ENCODE measurements at places on chromosomes 2 and 18.

DNA sequence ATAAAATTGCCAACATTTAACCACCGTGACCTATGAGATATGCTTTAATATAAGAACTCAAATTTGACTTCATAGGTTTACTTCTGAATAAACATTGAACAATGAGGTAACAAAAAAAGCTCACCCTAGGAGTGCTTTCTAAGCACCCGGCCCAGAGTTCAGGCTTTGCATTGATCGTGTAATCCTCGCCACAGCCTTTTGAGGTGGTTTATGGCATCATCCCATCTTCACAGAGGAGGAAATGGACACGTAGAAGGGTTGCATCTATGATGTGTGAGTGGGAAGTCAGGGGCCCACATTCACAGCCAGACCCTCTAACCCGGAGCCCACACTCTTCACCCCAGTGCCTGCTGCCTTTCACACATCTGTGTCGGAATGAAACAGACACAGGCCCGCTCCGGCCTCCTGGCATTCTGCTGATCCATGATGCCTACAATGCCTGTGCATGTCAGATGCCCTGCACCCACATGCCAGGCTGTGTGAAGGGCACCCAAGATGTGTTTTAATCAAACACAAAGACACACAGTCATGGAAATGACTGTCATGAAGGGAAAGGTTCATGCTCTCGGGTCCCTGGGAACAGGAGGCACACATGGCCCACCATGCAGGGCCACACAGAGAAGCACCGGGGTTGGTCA, 48.6 kb upstream of the RPL31 start:
- DNase-seq, result no peak

DNA sequence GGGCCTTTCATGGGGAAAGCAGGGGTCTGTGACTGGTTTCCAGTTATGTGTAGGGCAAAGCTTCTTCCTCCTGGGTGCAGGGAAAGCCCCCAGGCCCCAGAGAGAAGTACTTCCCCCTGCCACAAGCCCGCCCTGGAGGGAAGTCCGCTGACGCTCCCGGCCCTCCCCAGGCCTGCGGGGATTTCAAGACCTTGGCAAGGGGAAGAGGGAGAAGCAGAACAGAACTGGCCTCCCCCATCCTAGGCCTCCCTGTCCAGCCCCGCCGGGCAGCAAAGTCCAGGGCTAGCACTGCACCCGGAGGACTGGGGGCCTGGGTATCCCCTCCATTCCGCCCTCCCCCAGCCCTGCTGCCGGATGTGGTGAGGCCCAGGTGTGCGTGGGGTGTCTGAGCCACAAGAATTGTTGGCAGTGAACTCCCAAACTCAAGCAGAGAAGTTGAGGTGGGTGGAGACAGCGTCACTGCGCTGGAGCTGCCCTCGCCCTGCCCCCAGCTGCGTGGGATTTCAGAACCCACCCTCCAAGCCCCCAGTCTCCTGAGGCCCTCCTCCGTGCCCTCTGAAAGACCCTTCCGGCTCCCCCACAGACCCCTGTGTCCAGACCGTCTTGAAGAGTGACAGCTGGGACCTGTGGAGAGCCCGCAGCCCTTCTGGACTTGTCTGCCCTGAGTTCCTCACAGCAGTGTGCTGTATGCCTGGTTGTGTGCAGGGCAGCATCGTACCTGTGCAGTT, 1.1 kb upstream of the DUSP2 start:
- no peak for DNase-seq

DNA sequence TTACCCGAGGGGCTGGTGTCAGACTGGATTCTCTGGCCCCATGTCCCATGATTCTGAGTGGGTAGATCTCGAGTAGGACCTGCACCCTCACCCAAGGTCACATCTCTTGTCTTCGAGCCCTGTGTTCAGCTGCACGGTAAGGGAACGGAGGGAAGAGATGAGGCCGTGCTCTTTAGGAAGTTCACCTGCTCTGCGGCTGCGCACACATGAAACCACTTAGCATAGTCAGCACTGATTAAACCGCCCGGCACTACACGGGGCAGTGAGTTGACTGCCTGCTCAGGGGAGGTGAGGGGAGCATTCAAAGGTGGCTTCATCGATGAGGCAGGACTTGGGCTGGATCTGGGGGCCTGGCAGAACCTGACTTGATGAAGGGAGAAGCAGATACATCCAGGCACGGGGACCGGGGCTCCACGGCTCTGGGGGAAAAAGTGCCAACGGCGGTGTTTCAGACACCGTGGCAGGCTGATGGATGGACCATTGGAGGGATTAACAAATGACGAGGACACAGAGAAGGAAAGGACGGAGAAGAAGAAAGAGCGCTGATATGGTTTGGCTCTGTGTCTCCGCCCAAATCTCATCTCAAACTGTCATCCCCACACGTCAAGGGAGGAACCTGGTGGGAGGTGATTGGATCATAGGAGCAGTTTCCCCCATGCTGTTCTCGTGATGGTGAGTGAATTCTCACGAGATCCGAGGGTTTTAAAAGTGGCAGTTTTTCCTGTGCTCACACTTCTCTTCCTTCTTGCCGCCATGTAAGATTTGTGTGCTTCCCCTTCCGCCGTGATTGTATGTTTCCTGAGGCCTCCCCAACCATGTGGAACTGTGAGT, 248.6 kb downstream of the CYP26B1 start:
- DNase-seq, result no peak

DNA sequence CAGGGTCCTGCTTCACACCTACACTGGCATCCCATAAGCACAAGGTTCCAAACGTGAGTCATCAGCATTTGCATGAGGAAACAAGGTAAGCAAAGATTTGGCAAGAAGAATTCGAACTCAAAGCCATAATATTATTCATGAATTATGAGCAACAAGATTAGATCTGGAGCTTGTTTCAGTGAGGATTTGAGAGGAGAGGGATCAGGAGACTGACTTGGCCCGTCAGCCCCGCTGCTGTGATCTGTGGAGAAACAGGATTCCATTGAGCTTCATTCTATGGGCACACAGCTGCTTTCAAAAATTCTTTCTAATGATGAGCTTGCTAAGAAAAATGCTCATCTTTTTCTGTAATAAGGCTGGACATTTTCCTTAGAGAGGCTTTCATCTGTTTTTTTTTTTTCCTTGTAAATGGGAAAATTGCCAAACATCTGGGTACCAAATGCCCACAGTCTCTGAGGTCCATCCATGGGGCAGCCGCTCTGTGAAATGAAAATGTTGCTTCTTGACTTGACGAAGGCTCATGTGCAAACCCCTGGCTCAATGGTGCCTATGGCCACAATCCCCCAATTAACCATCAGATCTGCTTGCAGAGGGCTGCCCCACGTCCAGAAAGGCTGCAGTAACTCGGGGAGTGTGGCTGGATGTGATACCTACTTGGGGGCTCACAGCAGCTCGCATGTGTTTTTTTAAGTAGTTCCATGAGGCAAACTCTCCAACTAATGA, 179.3 kb downstream of the TMEM18 start:
- no peak for DNase-seq

DNA sequence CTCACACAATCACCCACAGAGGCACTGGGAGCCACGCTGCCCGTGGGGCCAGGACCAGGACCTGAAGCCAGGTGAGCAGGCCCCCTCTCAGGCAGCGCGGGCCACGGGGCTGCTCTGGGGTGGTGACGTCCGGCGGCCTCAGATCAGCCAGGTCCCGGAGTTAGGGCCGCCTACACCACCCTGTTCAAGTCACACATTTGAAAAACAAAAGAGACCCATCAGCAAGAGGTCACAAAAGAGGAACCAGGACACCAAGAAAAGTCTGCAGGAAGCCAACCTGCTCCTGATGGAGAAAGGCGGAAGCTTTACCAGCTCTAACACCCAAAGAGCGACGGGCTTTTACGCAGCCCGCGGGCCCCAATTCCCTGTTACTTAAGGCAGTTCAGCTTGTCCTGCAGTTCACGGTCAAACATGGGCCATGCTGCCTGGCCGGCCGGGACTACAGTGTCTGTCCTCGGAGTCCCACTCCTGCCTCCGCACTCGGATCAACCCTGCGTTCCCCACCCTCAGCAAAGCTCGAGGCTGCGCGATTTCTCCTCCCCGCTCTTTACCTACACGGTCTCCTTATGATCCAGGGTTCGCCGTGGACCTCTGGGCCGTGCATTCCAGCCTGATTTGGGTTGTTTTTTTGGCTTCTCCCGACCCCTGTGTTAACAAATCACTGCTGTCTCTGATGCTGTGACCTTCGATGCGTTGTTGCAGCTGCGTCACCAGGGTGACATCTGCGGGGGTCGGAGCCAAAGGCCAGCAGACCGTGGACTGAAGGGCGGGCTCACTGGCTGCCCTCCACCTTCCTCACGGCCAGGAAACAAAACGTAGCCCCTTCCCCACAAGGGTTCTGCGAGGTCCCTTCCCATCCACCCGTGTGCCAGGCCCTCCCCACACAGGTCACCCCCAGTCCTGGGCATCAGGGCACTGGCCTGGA, 31.0 kb downstream of the SNORC start:
- no peak for DNase-seq

DNA sequence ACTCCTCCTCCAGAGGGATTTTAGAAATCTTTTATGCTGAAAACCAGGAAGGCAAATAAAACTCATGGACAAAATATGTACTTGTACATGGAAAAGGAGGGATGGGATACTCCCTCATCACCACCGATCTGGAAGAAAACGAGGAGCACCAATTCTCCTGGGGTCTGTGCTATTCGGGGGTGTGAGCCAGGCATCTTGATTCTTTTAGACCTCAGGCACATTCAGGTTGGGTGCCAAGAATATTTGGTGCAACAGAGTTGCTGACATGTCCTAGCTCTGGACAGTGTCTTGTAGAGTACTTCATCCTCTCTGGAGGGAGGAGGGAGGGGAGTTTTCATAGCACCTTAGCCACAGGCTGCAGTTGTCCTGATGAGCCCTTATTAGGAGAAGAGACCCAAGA, 163.0 kb downstream of the PRKCE start:
- no peak for DNase-seq

GRCh38 chr2:160679686-160680085, 186.1 kb upstream of the RBMS1 start:
- DNase-seq, result no peak
